Astrocyte (in vitro differentiated cells and primary cell): ENCODE measurements at places on chromosomes 7 and 10. TPM values are rescaled to one million over a fixed set of nuclear protein-coding genes. Genes with fewer than 3 reads are reported as not detected.

DNA sequence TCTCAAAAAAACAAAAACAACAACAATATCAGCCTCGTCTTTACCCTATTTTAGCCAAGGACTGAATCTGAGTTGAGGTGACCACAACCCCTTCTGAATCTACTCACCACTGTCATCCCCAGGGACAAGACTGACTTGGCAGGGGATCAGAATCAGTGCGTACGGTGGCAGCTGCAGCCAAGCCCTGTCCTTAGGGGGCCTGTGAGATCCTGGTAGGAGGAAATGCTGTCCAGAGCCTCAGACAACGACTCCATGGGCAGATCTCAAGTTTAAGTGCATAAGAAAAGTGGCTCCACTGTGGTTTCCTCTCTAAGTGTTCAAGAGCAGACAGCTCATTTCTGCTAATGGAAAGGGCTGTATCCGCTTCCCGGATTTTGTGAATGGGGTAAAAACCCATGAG, 22.4 kb upstream of the CYTH3 start:
- DNase-seq = no peak

DNA sequence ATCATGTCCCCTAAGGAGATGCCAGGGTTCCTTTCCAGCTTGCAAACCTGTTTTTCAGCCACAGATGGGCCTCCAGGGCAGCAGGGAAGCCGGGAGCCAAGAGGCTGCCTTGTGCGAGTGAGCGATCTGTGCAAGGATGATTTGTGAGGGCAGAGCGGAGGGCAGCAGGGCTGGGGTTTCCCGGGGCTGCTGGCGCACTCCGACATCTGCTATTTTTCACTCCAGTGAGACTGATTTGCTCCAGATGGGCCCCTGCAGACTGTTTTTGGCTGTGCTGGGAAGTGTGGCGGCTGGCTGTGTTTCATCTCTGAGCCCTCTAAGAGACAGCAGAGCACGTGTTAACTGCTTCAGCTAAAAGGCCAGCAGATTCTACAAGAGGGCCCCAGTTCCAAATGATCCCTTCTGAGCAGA, 466.2 kb downstream of the TYW1 start:
- peak; percentile 27 for DNase-seq

- no peak for DNase-seq
Observed at GRCh38 chr7:150940431-150941102, 37.6 kb downstream of the KCNH2 start.

The ASAH2B gene
- 5.9 and 7.6 TPM in 2 replicates for total RNA-seq

The SUN3 gene
- total RNA-seq = not detected in 2 replicates

GRCh38 chr7:41889472-41889871, 186.6 kb upstream of the INHBA start:
- peak; percentile 7 for DNase-seq

The MRC1 gene
- total RNA-seq = 0.05 and 0.07 TPM in 2 replicates

The ZNF467 gene
- 16.5 and 16.6 TPM in 2 replicates for total RNA-seq

DNA sequence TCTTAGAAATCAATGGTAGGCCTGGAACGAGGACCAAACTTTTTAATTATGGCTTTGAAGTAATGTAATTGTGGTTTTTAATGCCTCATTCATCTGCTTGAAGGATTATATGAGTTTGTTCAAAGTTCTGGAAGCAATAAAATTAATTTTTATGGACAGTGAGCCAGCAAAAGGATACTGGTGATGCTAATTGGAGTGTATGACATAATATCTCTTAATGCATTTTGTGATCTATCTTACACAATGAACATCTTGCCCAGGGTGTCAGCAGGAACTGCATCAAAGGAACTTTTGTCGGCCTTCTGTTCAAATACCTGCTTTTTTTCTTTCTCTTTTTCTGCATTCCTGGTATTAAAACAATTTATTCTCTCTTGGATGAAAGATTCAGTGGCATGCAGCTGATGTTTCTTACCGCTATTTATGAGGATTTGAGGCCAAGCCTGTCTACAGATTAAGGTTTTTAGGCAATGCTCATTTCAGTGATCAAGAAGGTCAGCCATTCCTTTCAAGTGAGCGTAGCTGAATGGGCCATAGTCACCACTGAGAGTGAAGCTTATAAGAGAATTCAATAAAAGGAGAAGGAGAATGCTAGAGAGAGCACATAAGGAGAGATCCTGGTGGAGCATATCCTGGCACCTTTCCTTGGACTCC, 974.8 kb downstream of the SORCS3 start:
- peak; percentile 28 for DNase-seq

The CXCL12 gene
- 23.7 and 48.2 TPM in 2 replicates for total RNA-seq

The DNAJC2 gene
- 33.9 and 40.0 TPM in 2 replicates for total RNA-seq

DNA sequence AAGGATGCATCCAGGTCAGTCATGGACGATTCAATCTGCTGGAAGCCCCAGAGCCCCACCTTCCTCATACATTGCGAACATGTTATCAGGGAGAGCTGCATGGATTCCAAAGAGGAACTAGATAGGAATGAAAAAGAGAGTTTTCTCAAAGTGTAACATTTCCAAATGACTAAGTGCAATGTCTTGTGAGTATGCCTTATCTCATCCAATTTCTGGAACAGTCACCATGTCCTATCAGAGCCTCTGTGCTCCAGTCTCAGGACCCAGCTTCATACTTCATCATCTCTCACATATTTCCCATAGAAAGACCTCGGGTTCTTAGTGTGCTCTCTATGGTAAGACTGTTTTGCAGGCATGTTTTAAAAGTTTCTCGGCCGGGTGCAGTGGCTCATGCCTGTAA, 26.8 kb downstream of the ZC3HC1 start:
- peak; percentile 48 for DNase-seq
